Testis (tissue), 5 donors: ENCODE measurements at places on chromosomes 12 and 14.

- DNase-seq, result no peak
Observed at GRCh38 chr12:129127771-129128170, 274.5 kb downstream of the GLT1D1 start.

GRCh38 chr14:96616161-96616721 lies 114.1 kb downstream of the PAPOLA start:
- DNase-seq, result no peak

DNA sequence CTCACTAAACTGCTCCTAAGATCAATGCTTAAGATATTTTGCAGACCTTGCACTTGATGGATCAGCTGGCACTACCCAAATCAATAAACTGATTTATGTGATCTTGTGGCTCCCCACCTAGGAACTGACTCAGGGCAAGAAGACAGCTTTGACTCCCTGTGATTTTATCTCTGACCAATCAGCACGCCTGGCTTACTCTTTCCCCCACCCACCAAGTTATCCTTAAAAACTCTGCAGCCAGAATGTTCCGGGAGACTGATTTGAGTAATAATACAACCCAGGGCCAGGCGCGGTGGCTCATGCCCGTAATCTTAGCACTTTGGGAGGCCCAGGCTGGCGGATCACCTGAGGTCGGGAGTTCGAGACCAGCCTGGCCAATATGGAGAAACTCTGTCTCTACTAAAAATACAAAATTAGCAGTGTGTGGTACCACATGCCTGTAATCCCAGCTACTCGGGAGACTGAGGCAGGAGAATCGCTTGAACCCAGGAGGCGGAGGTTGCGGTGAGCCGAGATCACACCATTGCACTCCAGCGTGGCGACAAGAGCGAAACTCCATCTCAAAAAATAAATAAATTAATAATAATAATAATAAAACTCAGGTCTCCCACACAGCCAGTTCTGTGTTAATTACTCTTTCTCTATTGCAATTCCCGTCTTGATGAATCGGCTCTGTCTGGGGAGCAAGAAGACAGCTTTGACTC lies 12.0 kb downstream of the MORN3 start:
- no peak for DNase-seq

DNA sequence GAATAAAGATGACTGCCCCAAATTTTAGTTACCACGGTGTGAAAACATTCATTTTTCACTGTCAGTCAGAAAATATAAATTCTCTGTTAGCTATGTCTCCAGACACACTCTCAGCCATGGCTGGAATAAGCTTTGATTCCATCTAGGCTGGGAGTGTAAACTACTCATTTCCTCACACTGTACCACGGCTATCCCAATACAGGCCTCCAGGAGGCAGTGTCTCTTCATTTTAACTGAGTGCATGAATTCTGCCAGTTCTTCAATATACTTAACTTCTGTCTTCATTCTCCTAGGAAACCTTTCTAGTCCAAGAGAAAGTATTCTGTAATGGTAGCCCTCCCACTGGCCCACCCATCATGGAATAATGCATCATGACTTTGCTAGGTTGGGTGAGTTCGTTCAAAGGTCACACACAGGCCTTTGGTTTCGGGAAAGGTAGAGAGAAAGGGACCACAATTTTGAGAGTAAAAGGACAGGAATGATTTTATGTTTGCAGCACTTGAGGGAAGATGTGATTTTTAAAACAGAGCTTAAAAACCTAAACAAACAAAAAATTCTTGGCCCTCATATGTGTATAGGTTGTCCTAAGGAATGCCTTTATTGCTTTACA lies 381.1 kb downstream of the SEC23A start:
- peak; percentile 81 for DNase-seq

GRCh38 chr12:127311720-127312364 lies 955.1 kb upstream of the TMEM132C start:
- no peak for DNase-seq

DNA sequence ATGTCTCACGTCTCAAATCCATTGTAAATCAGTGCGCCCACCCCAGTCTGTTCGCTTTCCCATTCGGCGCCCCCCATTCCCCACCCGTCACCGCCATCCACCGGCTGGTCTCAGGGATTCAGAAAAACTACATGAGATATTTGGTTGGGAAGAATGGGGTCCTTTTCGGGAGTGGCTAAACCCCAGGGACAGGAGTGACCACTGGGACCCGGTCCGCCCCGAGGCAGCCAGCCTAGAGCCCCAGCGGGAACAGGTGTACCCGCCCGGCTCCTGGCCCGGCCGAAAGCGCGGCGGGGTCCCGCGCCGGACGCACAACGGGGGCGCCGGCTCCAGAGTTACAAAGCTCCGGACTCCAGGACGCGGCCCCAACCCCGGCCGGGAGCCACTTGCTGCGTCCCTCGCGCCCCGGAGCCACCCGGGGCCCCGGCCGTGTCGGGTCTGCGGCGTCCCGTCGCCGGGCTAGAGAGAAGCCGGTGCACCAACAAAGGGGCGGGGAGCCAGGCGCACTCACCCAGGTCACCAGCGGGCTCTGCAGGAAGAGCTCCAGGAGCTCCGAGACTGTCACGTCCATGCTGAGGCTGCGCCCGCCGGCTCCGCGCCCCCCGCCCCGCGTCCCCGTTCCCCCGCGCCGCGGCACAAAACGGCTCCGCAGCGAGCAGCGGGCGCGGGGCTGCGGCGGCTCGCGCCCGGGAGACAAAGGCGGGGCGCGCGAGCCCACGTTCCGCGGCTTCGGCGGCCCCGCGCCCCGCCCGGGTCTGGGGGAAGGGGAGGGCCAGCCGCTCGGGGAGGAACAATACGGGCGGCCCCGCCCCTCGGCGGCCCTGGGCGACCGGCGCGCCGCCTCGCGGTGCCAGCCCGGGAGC lies at the start of gene CCDC88C:
Gene CCDC88C (minus strand): TSS at position 701 of the 863 bp plus-strand sequence. CDS start 130 bp downstream, at position 571.
- peak; percentile 73 for DNase-seq
